Fibroblast of skin of abdomen (primary cell): ENCODE measurements at places on chromosomes 2 and 18.

- DNase-seq = no peak
These were observed 80.6 kb downstream of the GFPT1 start for GRCh38 chr2:69306393-69306821.

- no peak for DNase-seq
These were observed 912 bp upstream of the FBXO11 start for GRCh38 chr2:47907039-47907781.

DNA sequence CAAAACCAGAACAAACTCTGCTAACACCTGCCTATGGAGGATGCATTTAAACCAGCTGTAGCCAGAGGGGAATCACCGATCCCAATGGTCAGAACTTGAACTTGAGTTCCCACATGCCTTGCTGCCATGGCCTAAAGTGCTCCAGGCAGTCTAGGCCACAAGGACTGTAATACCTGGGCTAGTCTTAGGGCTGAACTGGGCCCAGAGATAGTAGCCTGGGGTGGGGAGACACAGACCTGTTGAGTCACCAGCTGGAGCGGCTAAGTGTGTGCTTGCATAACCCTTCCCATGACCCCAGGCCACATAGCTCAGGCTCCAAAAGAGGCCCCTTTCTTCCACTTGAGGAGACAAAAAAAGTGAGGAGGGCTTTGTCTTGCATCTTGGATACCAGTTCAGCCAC, 515.0 kb upstream of the DDX18 start:
- DNase-seq = no peak

- peak; percentile 94 for DNase-seq
These were observed 100.3 kb downstream of the TTC32 start for GRCh38 chr2:19801367-19802080.

GRCh38 chr2:2570360-2570759, 239.3 kb upstream of the MYT1L start:
- no peak for DNase-seq

DNA sequence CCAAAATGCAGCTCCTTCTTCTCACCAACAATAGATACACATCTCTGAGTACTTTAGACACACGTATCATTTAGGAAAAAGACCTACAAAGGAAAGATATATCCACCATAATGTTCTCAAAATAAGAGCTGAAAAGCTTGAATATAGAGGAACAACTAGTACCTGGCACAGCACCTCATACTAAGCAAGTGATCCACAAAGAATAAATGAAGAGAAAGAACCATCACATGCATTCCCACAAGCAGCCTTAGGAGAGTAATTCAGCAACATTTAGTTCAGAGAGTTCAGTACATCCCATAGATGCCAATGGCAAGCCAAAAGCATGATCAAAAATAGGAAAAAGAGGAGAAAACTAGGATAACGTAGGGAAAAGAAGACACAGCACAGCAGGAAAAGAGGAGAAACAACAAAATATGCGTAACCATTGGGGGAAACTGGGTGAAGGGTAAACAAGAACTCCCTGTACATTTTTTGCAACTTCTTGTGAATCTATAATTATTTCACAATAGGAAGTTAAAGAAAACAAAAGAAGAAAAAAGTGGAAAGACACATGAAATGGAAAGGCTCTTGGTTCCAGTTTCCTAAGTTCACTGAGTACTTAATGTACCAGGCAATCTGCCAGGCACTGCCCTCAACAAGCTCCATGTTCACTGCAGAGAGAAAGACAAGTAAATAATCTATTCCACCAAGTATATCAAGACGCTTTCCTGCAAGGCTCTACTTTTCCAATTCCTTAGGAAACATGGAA, 22.3 kb downstream of the CLASP1 start:
- no peak for DNase-seq

- peak; percentile 60 for DNase-seq
These were observed 122.0 kb downstream of the COPS8 start for GRCh38 chr2:237207646-237208045.
